Stimulated activated CD4-positive, alpha-beta T cell treated with anti-CD3 and anti-CD28 coated beads, Interleukin-15, amount 100 ng/mL, for 48 hours (primary cell): ENCODE measurements at places on chromosomes 7 and 10.

- no peak for DNase-seq
These were observed 169.5 kb downstream of the DKK1 start for GRCh38 chr10:52483587-52483986.

GRCh38 chr10:11741608-11742007 lies 574 bp upstream of the ECHDC3 start:
- DNase-seq, result no peak

- DNase-seq, result no peak
These were observed 55.3 kb downstream of the TBATA start for GRCh38 chr10:70729763-70730357.

GRCh38 chr10:97825020-97825760 lies 24.5 kb upstream of the GOLGA7B start:
- DNase-seq, result no peak

DNA sequence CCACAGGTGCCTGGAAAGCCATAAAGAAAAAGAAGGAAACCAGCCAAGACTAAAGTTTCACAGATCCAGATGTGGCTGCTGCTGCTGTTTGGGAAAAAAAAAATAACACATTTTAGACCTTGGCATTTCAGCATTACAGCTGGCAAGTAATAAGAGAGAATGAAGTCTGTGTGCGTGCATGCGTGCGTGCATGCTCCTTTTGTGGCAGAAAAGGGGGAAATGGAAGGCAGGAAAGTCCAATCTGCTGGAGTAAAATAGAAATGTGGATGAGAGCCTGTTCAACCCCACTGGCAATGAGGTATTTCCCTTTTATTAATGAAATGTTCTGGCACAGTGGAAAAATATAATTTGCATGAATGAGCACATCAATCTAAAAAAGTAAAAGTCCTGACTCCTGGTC lies 137.0 kb upstream of the SEMA3A start:
- no peak for DNase-seq

GRCh38 chr7:22697876-22698606 lies 29.0 kb upstream of the IL6 start:
- DNase-seq, result no peak
